ENCODE measurements at places on chromosomes 7 and 10.

DNA sequence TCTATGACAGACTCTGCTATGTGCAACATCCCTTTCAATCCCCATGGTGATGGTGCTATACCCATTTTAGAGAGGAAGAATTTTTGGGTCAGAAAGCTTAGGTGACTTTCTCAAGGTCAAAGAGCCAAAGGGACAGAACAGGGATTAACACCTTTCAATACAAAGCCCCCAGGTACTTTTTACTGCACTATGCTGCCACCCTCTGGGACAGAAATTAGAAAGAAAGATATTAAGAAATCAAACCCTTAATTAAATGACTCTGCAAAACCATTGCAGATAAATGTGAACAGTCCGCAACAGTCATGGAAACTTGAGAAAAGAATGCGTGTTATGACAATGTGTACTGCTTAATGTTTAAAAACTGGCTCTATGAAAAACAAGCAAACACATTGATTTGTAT lies 673.7 kb downstream of the MAGI2 start:
- DNase-seq: no peak

- no peak for DNase-seq
Measured at GRCh38 chr10:96233959-96234358, 37.4 kb downstream of the BLNK start.

GRCh38 chr7:139767561-139767982 lies 10.2 kb downstream of the HIPK2 start:
- DNase-seq: no peak

- no peak for DNase-seq
Measured at GRCh38 chr10:119786117-119786769, 60.4 kb downstream of the INPP5F start.

- no peak for DNase-seq
Measured at GRCh38 chr10:65565246-65565645, 1360.6 kb upstream of the LRRTM3 start.

- DNase-seq: no peak
Measured at GRCh38 chr7:104894726-104895521, 119.1 kb upstream of the KMT2E start.

DNA sequence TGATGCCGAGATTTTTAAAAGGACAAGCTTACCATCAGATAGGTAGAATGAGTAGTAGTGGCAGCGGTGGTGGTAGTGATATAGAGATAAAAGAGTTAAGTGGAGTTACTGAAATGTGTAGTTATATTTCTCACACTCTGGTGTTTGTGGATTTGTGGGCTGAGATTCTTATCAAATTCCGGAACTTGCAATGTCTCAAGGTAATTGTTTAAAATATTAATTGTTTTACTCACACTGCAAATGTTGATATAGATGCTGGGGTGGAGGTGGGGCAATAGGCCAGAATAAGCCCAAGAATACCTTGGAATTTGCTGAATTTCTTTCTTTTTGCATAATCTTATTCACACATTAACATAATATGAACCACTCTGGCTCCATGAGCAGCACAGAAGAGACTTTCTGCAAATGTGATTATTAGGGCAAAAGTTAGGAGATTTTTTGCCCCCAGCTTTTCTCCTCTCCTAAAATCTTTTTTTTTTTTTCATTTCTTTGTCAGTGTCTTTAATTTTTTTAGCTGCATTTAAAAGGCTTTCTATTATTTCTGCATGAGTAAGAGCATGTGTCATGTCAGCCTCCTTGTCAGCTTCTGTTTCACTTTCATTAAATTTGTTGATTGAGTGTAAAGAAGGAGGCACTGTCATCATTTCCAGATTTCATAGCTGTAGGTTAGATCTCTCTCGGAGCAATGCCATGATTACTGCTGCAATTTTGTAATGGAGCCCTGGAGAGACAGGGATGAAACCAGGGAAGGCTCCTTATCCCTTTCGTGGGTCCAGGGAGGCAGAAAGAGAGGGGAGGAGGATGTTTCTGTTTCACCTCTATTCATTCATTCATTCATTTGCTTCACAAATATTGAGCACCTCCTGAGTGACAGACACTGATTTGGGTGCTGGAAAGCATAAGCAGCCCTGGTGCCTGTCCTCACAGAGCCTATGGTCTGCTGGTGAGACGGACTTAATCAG lies 13.1 kb upstream of the SGMS1 start:
- no peak for DNase-seq

DNA sequence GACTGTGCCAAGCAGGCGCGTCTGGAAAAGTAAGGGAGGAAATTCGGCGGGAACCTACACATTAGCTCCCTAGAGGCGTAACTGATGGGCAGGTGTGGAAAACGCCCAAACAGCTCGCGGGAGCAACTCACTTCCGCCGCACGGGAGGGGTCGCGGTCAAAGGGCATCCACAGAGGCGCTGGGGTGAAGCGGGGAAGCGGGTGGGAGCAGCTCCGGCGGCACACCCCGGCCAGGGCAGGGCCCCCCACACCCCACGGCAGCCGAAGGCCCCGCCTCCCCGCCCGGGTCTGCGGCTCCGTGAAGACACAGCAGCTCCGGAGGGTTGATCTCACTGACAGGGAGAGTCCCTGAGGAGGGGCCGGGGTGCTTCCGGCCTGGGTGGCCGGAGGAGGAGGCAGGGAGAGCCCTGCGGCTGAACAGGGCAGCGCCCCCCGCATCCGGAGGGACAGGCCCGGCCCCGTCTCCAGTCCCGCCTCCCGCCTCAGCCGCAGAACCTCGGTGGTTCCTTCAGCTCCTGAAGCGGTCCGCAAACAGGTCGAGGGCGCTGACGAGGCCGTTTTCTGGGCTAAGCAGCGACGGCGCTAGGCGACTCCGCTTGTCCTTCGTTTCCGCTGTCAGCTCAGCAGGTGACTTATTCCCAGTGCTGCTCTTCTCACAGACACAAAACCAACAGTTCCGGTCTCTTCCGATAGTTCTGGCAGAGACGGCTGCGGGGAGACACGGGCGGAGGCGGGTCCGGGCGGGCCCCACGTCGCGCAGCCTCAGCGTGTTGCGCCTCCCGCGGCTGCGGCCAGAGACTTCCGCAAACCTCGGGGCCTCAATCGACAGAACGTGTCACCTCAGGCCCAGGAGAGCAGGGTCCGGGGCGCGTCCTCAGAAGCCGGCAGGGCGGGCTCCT lies 276.1 kb downstream of the DNAJB6 start:
- peak; percentile 49 for DNase-seq

GRCh38 chr7:4800487-4800886 lies 25.1 kb downstream of the AP5Z1 start:
- DNase-seq: no peak

GRCh38 chr7:35670856-35671569 lies 23.9 kb downstream of the HERPUD2 start:
- no peak for DNase-seq

DNA sequence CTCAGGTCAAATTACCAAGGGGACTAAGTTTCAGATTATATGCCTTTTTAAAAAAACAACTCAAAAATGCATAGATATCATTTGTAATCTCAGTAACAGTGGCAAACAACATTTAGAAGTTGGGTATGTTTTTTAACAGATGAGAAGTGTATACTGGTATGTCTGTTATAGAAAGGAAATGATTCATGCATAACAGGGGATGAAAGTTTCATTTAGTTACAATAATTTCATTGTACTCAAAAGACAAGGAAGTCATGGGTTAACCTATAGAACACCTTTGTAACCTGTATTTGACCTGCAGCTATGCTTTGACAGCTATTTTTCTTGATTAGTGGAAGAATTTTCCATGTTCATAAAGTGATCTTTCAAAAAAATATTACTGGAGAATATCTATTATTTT lies 35.4 kb upstream of the FAM133B start:
- no peak for DNase-seq

- no peak for DNase-seq
Measured at GRCh38 chr10:70561070-70561469, 41.5 kb downstream of the PRF1 start.

DNA sequence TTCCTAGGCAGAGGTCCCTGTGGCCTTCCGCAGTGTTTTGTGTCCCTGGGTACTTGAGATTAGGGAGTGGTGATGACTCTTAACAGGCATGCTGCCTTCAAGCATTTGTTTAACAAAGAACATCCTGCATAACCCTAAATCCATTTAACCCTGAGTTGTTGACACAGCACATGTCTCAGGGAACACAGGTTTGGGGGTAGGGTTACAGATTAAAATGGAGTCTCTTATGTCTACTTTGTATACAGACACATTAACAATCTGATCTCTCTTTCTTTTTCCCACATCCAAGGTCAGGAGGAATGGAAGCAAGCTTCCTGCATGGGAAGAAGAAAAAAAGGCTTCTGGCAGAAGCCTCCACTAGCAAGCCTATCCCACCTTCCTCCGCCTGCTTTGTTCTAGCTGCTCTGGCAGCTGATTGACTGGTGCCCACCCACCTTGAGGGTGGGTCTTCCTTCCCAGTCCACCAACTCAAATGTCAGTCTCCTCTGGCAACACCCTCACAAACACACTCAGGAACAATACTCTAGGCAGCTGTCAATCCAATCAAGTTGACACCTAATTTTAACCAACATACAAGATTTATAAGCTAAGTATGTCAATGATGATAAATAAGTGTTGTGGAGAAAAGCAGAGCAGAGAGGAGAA lies 176.5 kb upstream of the CCZ1B start:
- no peak for DNase-seq

DNA sequence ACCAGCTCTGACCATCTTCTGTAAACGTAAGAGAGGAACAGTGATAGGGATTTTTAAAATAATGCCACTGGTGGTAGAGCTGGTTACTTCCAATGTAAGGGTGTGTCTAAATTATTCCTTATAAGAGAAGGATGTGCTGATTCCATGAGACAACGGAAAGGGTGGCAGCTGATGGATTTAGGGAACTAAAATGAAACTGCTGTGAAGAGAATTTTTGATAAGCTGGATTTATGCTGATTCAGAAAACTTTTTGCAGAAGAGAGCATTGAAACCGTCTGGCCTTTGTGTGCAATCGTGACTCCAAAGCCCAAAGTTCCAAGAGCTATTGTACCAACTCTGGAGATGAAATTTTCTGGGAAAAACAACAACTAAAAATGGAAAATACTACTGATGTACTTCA lies 301.0 kb downstream of the PRPF18 start:
- DNase-seq: no peak

DNA sequence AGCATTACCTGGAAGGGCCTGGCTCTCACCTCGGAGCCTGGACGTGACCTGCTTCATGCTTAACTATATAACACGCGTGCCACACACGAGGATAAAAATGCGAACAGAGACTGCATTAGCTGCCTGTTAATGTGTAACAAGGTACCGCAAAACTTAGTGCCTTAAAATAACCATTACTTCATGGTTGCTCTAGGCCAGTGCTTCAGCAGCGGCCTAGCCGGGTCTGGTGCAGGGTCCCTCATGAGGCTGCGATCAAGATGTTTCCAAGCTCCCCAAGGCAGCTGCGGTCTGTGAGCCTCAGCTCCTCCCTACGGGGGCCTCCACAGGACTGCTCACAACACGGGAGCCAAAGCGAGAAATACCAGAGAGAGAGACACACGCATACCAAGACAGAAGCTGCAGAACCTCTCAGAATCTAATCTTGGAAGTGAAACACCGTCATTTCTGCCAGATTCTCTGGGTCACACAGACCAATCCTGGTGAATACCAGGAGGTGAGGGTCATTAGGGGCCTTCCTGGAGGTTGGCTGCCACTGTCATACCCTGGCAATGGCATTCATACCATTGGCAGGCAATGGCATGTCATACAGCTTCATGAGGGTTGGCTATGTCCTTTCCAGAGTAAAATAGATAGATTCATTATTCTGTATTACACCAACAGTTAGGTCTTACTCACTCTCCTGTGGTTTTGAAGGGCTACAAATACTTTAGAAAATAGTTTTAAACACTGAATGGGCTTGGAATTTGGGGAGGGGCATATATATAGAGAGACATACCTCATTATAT lies 94.5 kb downstream of the HIPK2 start:
- DNase-seq: no peak

Data from heart left ventricle (tissue), 16 donors.